ENCODE measurements at places on chromosomes 2 and 18.
A peak's percentile ranks its signal among the peaks of the same experiment; 100 is the strongest.

DNA sequence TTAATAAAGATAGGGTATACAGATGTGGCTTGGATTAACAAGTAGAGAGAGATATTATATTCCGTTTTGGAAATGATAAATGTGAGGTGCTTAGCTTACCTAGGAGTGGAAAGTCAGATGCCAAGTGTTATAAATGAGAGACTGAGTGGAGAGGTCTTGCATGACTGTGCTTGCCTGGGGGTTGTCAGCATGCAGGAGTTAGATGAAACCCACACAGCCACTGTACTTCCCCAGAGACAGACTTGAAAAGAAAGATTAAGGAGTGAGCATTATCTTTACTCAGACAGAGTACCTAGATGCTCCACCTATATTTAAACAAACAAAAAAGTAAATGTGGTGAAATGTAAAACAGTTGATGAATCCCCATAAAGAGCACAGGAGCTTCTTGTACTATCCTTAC, 482.7 kb downstream of the RIT2 start:
- no peak for DNase-seq

GRCh38 chr2:70111752-70112591, 24.7 kb downstream of the PCBP1 start:
- DNase-seq, result no peak

GRCh38 chr18:54378057-54378456, 20.4 kb downstream of the C18orf54 start:
- DNase-seq, result no peak

DNA sequence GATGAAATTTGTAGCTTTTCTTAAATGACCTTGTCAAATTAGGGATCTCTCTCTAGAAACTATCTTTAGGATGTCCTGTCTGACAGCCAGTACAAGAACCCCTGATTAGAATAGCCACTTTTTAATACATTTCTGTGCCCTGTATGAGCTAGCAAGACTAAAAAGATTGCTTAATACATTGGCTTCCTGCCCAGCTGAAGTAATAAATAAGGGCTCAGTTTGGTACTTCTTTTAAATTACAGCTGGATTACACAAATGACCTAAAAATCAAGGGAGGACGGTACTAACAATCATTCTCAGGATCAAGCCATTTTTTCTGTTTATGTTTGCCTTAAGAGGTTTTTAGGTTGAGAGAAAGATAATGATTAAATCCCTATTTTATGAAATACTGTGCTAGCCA, 11.6 kb upstream of the OLA1 start:
- no peak for DNase-seq

DNA sequence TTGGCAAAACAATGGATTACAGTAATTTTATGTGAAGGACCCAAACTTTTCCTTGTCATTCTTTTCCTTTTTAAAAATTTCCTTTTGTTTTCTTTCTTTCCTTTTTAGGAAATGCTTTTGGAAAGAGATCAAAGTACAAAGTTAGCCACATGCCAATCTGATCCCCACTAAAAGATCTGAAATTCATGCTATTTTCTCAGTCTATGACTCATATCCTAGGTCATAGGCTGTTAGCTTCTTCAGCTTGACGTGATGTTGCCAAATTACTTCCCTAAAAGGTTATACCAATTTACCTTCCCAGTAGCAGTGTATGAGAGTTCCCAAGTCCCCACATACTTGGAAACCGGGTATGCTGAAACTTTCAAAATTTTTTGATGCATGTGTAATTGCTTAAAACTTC, 355.3 kb downstream of the INSIG2 start:
- no peak for DNase-seq

DNA sequence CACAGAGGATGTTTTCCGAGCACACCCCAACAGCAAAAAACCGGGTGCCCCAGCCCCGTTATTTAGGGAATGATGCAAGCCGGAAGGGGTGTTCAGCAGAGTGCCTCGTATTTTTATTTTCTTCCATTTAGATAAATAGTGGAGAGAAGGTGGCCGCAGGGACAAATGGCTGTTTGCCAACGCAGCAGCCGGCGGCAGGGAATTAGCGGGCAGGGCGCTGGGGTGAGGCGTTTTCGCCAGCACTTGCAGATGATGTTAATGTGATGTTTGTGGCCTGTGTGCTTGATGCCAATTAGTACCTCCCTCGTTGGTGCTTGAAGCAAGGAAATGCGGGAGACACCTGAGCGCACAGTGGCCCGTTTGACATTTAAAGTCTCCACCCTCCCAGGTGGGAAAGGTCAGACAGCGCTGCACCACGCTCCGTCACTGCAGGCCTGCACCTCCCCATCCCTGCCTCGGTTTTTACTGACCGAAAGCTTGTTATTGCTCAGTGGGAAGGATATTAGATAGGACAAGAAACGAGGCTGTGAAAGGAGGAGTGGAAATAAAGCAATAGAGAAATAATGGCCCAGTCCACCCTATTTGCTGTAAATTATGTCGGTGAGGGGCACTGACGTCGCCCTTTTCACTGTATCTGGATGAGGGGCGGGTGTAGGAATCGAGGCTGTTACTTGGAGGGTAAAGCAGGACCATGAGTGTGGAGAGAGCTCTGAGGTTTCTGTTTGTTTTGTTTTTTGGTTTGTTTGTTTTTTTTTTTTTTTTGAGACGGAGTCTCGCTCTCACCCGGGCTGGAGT, 39.1 kb downstream of the NFATC1 start:
- DNase-seq, result no peak

DNA sequence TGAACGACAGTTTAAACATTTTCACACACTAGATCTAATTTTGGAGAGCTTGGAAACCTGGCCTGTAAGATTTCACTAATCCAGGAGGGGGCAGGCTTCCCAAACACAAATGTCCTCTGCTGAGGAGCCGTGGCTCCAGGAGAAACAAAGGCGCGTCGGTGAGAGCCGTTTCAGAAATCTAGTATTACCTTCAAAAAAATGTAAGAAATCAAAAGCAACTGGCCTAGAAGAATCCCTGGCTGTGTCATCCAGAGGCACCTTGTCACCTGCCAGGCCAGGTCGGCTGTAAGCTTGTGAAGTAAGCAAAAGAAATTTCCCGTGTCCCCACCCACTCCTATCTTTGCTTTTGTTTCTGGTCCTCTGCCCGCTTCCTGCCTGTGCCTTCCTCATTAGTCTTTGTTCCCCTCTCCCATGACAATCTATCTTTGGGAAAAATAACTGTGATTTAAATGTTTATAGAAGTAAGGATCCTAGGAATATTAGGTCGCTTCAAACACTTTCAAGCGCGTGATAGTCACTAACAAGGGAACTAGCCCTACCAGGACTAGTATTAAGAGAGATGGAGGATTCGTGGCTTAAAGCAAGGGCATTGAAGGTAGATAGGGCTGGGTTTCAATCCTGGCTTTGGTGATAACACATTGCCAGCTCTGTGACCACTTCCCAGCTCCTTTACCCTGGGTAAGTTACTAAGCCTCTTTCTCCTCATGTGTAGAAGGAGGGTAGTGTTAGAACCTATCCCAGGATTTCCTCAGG, 99.5 kb upstream of the STK39 start:
- peak; percentile 13 for DNase-seq

- no peak for DNase-seq
Measured at GRCh38 chr2:26399771-26400376, 1.8 kb upstream of the DRC1 start.

GRCh38 chr2:183123959-183124221, 353 bp upstream of the NUP35 start:
- no peak for DNase-seq

DNA sequence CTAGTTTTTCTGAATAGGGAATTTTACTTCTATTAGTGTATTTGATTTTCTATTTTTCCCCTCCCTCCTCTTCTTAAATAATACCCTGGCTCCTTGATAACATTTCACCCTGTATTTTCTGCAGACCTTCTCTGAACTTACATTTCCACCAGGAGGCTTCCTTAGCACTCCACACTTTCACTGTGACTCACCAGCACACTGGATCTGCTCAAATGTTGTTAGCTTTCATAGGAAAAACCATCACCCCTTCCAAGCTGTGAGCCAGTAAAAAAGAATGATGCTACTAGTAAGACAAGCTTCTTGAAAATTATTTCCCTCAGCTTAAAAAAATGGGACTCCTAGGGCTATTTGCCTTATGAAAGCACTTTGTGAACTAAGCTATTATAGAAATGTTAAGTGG, 16.1 kb downstream of the SUPT7L start:
- DNase-seq, result no peak

- no peak for DNase-seq
Measured at GRCh38 chr2:157172866-157173578, 84.5 kb upstream of the GALNT5 start.

GRCh38 chr18:48607056-48607984, 68.5 kb downstream of the CTIF start:
- no peak for DNase-seq

GRCh38 chr2:43051338-43051737, 175.1 kb downstream of the ZFP36L2 start:
- DNase-seq, result no peak

GRCh38 chr18:62420151-62420512, 95.0 kb downstream of the TNFRSF11A start:
- DNase-seq, result no peak

- no peak for DNase-seq
Measured at GRCh38 chr2:82959727-82960126, 1499.4 kb downstream of the SUCLG1 start.

- peak; percentile 52 for DNase-seq
Measured at GRCh38 chr2:156396126-156396525, 40.1 kb upstream of the GPD2 start.

- DNase-seq, result no peak
Measured at GRCh38 chr2:235701206-235701981, 207.6 kb downstream of the AGAP1 start.
